ENCODE measurements at places on chromosomes 2 and 18.

DNA sequence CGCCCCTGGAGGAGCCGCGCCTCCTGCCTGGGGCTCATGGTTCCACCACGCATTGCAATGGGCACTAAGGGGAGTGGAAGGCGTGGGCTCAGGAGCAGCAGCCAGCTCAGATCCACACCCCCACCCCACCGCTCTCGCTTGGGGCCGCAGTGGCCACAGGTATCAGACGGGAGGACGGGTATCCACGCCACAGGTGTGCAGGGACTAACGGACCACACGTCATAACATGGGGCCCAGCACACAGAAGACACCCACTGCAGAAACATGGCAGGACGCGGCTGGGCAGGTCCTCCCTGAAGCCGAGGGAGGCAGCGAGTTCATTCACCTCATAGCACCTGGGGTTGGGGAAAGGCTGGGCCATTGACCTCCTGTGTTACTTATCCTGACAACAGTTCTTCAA lies 13.0 kb downstream of the HDAC4 start:
- DNase-seq, result no peak

DNA sequence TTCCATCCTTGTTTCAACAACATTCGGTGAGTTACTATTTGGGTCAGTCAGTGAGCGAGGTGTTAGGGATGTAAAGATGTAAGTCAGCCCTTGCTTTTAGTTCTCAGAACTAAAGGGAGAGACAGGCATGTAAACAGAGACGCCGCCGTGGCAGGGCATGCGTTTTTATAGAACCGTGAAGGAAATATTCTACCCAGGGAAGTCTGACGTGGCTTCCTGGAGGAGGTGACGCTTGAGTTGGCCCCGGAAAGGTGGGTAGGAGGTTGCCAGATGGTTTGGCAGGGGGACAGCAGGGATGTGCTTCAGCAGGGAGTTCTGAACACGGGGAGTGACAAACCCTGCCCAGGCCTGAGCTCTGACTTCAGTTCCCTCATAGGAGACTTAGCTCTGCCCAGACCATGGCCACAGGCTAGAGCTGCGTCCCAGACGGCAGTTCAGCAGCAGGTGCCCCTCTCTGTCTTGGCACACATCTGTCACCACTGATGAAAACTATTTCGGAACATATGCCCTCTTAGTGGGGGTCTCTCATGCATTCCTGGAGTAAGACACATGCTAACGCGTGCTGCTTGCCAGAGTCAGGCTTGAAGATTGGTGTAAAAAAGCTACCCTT lies 23.4 kb upstream of the RPL31 start:
- no peak for DNase-seq

GRCh38 chr2:183248866-183249567 lies 124.8 kb downstream of the NUP35 start:
- DNase-seq, result peak; percentile 13

DNA sequence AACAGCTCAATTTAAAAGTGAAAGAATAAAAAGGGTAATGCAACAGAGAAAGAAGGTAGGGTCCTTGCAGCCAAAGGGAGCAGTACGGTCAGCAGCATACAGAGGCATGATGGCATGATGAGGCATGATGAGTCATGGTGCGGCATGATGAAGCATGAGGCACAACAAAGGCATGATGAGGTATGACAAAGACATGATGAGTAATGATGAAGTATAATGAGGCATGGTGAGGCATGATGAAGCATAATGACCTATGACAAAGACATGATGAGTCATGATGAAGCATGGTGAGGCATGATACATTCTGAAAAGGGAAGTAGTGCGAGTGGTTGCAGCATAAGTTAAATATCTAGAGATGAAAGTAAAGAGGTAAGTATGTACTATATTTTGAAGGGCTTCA lies 673.2 kb downstream of the TMEM182 start:
- DNase-seq, result peak; percentile 3

DNA sequence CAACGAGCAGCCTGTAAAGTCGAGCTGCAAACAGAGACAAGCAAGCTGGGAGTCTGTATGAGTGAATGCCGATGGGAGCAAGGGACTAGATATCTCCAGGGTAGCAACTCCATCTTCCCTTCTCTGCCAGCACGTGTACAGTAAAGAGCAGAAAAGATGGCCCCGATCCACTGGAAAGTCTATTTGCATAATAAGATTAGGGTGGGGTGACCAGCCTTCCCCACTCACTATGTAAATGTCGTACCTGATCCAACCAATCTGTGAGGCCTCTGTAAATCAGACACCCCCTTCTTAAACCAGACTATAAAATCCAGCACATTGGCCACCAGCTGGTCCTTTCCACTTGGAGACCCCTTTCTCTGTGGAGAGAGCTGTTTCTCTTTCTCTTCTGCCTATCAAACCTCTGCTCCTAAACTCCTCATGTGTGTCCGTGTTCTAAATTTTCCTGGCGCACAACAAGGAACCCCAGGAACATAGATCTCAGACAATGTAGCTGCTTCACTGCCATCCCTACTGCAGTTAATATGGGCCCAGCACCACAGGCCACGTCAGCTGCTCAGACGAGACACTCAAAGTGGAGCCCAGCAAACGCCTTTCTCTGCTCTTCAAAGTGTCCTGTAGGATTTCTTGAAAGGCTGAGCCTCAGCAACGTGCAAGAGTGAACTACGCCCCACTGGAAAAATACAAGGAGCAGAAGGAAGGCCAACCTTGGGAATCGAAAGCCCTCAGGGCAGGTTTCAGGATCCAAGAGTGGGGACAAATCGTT lies 26.1 kb downstream of the DIPK1C start:
- no peak for DNase-seq

DNA sequence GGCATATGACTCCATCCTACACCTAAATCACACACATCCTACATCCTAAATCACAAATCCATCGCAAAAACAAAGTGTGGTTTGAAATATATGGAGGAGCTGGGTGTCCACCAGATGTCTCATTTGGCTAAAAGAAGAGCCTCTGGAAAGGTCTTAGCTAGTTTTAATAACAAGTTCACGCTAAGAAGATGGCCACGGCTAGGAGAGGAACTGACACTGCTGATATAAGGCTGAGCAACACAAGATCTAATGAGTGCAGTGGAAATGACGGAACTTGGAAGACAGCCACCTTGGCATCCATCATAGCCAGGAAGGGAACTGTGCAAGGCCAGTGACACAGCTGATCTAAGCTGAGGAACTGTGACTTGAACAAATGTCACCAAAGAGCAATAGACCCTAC lies 60.0 kb upstream of the AGAP1 start:
- no peak for DNase-seq

DNA sequence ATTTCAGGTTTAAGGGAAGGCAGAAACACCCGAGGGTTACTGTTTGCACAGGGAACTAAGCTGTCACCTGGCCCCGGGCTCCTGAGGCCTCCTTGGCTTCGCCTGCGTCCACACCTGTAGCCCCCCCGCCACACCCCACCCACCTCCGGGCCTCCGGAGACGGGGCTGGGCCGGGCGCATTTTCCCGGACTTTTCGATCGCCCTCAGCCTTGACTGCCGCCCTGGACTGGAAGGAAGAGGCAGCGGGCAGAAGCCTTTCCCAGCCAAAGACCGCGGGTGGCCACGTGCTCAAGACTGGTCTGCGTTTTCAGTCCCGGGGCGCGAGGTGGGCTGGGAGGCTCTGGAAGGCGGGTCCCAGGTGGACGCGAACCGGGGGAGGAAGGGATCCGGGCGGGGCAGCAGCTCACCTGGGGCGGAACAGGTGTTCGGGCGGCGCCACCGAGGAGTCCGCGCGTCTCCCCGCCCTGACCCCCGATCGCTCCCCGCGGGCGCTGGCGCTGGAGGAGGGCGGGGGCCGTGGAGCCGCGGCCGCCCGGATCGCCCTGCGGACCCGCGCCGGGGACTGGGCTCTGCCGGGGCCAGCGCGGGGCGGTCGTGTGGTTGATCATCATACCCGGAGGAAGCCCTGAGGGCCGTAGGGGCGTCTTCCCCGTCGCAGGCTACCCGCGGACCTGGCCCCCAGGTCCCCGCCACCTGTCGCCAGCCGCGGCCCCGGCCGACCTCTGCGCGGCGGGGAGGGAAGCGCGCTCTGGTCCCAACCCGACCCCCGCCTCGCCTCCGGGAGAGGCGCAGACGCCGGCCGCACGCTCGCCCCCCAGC lies 3.2 kb downstream of the ID2 start:
- peak; percentile 60 for DNase-seq

DNA sequence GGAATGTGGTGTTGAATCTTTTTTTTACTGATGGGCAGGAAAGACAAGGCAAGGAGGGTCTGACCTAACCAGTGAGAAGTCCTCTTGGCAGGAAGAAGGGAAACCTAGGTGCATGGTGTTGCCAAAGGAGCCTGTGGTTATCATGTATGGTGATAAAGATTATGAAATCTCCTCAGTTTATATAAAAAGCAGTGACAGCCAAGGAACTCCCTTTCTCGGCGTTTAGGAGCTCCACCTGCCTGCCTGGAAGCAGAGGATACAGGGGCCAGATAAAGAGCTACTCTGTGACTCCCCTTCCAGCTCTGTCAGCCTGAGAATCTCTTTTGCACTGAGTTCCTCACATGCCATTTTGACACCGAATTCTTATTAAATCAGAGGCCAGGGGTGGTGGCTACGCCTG lies 26.1 kb downstream of the COLEC12 start:
- no peak for DNase-seq

- DNase-seq, result no peak
Measured at GRCh38 chr2:237701033-237701858, 73.9 kb downstream of the LRRFIP1 start.

DNA sequence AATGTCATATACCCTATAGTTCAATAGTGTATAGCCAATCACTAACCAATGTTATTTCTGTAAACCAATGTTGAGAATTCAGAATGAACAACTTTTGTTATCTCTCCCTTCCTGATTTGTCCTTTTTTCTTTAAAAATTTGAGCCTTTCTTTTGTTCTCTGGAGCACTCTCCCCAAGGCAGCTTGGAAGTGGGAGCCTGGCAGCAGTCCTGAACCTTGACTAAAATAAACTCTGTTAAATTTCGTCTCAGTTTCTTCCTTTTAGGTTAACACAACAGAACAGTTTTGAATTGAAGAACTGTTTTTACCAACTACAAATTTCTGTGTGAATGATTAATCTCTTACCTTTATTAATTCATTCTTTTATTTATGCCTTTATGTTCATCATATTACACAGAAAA lies 35.9 kb downstream of the CD302 start:
- DNase-seq, result no peak

DNA sequence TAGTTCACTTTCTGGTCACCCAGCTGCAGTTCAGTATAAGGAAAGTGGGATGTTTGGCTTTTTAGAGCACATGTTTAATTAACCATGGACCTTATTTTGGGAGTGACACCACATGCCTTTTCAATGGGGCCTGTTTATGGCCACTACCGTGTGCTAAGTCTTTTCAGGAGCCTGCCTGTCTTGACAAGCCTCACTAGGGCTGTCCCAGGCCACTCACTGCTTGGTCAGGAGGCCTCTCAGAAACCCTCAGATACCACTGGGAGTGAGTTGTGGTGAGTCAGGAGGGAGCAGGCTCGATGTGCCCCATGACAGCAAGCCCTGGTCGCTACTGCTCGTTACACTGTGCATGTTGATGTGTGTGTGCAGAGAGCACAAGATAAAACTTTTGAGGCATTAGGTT lies 123.0 kb downstream of the MAP4K4 start:
- peak; percentile 43 for DNase-seq

DNA sequence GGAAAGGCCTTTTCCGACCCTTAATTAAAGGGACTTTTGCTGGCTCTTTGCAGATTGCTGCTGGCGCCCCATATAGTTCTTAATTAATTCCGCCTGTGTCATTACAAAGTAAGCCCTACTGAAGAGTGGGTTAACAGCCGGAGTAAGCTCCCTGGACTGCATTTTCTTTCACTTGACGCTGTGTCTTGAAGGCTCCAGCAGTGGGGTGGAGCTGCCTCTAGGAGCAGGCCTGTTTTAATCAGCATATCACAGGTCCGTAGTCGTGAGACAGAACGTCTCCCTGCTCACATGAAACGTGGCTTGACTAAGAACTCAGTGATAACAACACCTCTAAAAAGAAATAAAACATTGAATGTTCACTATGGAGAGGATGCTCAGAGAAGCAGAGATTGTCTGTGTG lies 329.9 kb upstream of the RAB12 start:
- DNase-seq, result no peak

GRCh38 chr2:219906114-219907010 lies 278.9 kb downstream of the SLC4A3 start:
- DNase-seq, result no peak

DNA sequence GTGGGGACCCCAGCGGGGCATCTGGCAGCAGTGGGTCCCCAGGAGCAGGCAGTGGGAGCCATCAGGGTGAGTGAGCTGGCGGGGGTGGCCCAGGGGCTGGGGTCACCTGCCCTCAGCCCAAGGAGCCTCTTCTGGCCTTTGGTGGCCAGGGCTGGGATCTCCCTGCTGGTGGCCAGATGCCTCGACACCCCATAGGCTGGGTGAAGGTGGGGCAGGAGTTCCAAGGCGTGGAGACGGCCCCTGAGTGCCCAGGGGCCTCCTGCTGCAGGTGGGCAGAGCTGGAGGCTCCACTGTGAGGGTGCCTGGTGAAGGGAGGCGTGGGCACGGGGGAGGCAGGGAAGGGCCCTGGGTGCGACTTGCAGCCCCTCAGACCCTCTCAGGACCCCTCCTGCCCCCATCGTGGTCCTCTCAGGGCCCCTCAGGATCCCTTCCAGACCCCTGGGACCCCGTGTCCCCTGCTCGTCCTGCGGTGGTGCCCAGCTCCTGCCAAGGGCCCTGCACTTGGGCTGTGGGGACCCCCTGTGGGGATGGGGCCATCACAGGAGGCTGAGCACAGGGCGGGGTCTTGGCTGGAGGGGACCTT lies 5.0 kb upstream of the GPR35 start:
- DNase-seq, result no peak

DNA sequence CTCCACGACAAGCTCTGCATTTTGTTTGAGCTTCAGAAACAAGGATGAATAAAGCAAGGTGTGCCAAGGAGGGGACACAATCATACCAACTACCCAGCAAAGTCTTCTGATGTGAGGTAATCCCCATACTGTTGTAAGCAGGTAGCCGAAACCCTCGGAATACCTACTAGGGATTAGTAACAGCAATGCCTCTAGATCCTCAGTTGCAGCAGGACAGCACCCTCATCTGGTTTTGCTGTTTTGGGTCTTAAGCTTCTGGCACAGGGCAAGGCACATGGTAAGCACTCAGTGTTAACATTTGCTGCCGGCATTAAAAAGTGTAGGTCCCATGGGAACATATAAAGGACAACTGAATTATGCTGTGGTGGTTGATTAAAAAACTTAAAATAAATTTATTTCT lies 16.0 kb upstream of the LINC00305 start:
- DNase-seq, result no peak

DNA sequence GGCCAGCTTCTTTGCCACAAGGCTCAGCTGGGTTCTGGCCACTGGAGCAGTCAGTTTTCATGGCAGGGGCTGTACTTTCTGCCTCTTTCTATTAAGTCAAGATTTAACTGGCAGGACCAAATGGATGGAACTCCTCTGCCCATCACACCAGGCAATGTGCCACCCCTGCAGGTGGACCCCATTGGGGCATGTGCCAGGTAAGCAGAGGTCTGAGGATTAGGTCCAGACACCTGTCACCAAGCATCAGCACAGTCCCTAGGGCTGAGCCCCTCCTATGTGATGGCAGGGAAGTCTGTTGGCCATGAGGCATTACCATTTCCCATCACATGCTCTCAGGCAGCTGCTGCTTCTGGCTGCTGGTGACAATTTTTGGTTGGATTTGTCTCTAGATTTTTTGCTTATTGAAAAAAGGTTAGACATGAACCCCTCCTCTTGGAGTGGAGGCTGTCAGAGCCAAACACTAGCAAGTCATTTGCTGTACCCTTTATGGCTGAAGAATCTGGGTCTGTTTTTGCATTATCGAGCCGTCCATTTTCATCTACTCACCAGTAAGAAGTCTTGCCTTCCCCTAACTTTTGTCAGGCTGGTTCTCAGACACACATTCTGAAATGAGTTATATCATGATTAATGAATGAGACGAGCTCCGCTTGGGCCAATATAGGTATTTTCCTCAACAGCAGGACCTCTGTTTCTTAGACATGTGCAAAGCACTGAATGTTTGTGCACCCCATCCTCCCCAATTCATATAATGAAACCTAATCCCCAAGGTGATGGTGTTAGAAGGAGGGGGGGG lies 328.0 kb downstream of the TSN start:
- DNase-seq, result no peak

Data from suppressor macrophage treated with lipopolysaccharide for 1 hour (primary cell).